MV-4-11 (cell line): ENCODE measurements at places on chromosomes 1 and 21.

GRCh38 chr1:191714845-191715244 is 443.4 kb upstream of the RGS18 start:
- peak; percentile 3 for DNase-seq

GRCh38 chr1:62727656-62728407 is 39.6 kb upstream of the DOCK7 start:
- no peak for DNase-seq

DNA sequence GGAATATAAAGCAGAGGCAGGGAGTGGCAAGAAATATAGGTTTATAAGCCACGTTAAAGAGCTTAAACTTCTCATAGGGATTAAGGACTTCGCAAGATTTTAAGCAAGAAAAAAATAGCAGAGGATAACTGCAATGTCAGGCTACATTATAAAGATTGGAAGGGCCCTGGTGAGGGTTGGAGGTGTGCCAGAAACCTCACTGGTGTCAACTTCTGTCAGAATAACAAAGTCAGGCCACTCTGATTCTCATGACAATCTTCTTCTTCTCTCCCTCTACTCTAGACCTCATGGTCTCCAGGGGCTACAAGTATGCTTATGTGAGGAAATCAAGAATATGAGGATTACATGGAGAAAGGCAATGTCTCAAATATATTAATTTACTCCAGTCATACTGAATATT is 32.6 kb upstream of the FMO2 start:
- no peak for DNase-seq

GRCh38 chr1:204558467-204558866 is 42.3 kb downstream of the MDM4 start:
- DNase-seq: no peak

DNA sequence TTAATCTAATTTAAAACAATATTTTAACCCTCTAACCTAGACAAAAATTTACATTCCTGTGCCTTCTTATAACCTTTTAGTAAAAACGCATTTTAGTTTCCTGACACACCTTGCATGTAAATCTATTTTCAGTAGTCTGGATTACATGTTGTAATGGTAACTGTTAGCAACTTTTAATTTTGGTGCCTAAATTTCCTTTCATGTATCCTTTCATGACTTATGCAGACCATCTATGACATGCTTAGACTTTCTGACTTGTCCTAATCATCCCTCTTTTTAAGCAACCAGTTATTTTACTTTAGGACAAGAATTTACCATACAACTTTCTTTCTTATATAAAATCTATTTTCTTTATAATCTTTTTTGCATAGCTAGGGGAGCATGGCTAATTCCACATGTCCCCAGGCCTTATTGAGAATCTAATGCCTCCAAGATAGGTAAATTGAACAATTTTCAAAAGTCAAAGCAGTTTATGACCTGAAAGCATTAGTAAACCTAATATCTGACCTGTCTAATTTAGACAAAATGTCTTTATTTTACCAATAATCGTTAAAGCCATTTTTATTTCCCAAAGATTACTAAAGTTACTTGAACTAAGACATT is 57.5 kb upstream of the IL12RB2 start:
- DNase-seq: no peak

- DNase-seq: no peak
Measured at GRCh38 chr1:58695206-58695605, 4.7 kb downstream of the MYSM1 start.

DNA sequence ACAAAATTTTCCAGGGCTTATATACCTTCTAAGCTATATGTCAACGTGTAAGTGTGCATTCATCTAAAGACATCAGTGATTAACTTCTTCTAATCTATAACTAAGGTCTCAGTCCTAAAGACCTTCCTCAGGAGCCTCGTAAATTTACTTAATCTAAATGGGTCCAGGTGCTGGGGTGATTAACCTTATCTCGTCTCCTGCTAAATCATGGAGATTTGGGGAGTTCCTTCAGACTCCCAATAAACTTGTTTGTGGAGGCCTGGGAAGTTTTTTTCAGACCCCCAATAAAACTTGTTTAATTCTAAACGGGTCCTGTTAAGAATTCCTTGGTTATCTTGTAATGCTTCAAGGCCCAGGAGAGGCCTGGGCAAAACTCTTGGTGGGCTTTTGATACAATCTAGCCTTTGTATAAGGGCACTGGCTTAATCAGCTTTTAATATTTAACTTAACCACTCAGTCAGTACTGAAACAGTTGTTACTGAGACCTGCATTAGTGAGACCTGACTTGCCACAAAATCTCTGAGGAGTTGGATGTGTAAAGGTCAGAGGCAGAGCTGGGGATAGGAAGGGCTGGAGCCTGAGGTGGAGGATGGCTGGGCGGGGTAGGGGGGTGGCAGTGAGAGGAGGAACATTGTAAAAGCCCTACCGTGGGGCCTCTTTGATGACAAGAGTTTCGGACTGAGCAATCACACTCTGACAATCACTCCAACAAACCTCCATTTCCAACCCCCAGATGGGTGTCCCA is 6.2 kb upstream of the HMGCS2 start:
- DNase-seq: no peak

DNA sequence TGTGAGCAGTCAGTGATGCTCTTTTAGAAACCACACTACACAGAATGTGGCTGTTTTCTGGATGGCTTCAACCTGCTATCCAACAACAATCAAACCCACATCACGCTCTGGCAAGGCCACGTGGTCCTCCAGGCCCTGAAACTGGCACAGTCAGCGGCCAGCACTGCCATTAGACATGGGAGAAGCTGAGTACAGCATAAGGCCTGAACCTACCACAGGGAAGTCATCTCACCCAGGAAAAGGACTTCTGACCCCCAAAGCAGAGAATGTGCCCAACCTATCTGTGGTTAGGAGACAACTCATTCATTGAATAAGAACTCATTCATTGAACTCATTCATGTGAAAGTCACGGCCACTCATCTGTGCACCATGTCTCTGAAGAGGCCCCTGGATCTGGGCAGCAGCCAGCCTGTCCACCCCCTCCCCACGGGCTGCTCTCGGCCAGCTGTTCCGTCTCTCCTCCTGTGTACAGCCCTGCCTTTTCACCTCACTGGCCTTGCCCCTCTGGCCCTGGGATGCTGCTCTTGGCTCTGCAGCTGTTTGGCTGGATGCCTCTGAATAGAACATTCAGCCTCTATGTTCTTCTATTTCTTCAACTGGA is 41.1 kb downstream of the C1orf198 start:
- no peak for DNase-seq

DNA sequence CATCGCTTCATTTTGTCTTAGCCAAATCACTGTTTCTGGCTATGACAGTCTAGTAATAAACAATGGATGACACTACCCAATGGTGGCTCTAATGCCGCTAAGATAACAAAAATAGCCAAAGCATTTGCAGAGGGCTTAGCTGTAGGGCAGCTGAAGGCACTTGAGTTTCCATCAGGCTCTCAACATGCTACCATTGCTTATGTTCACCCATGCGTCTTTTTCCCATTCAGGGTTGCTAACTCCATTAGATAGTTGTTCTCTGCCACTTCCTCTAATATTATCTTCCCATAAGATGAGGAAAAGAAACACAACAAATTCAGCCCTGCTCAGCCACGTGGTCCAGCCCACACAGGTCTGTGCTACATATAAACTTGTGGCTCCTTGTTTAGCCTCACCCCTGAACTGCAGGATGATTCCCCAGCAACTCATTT is 159.6 kb downstream of the TOMM20 start:
- DNase-seq: peak; percentile 23

DNA sequence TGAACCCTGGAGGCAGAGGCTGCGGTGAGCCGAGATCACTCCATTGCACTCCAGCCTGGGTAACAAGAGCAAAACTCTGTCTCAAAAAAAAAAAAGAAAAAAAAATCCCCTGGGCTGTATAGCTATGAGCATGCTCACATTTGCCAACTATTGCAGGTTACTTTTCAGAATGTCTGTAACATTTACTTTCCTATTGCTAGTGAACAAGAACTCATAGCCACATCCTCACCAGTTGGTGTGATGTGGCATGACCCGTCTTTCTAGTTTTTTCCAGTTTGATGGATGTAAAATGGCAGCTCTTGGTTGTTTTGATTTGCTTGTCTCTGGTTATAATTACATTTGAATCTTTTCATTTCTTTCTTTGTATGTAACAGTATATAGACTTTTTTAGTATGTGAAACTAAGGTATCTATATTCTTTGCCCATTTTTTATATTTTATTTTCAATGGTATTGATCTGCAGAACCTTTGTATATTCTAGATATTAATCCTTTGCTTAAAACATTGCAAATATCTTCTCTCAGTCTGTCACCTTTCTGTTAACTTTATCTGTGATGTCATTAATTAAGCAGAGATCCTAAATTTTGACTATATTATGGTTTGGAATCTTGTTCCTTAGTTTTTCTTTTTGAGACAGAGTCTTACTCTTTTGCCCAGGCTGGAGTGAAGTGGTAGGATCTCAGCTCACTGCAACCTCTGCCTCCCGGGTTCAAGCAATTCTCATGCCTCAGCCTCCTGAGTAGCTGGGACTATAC is 11.6 kb downstream of the MED18 start:
- no peak for DNase-seq

- no peak for DNase-seq
Measured at GRCh38 chr1:114000406-114000805, 21.1 kb downstream of the OLFML3 start.

GRCh38 chr1:30189818-30190500 is 533.4 kb downstream of the MATN1 start:
- no peak for DNase-seq

DNA sequence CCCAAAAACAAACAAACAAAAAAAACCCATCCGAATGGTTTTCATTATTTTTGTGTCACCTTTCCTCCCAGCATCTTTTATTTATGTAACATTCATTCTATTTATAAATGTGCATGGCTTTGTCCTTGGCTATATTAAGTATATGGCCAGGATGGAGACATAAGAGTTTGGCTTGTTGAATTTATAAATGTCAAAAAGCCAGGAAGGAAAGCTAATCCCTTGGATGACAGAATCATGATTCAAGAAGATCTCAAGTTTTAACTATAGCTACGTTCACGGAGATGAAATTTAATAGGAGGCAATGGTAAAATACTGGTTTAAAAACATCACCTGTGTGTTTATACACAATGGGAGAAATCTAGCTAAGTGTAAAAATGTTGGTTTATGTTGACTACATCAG is 5.0 kb downstream of the CEP170 start:
- DNase-seq: no peak
